PC-9 (cell line): ENCODE measurements at places on chromosomes 13 and 19. TPM values are rescaled to one million over a fixed set of nuclear protein-coding genes. Genes with fewer than 3 reads are reported as not detected.

CRLF1 gene
- 0.46 and 2.8 TPM in 2 replicates for total RNA-seq

GRCh38 chr13:99687723-99688397 lies 186.6 kb downstream of the TM9SF2 start:
- H3K36me3 ChIP-seq = no peaks in the 10 kb centered on the region
- H3K4me1 ChIP-seq = peaks cover 9% of the 10 kb centered on the region
- H3K27me3 ChIP-seq = no peaks in the 10 kb centered on the region
- no peak overlapping the region for H3K4me3 ChIP-seq

DNA sequence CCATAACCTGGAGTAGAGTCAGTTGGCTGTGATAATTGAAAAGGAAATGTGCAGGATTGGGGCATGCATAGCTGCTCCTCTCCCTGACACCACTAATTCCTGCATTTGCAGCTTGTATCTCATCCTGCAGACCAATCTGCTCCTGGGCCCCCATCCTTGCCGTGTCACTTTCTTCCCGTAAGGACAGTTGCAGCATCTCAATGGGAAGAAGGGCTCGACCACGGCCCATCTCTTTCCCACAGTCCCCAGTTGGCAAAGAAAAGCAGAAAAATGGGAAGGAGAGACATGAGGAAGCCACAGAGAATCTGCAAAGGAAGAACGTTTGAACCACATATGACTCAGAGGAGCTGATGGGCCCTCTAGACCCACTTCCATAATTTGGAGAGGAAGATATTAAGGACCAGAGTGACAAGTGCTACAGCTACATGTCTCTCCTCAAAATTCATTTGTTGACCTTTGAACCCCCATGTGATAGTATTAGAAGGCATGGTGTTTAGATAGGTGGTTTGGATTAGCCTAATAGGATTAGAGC lies 1.8 kb upstream of the SIGLEC12 start:
- H3K4me1 ChIP-seq = no peaks in the 10 kb centered on the region
- peaks cover 61% of the 10 kb centered on the region for H3K27me3 ChIP-seq
- no peak overlapping the region for H3K4me3 ChIP-seq
- no peak overlapping the region for H3K27ac ChIP-seq
- DNase-seq = no peak

GRCh38 chr19:51166846-51167490 lies 24.9 kb downstream of the SIGLEC7 start:
- H3K4me1 ChIP-seq = no peaks in the 10 kb centered on the region
- DNase-seq = no peak
- no peak overlapping the region for H3K27ac ChIP-seq
- no peaks in the 10 kb centered on the region for H3K36me3 ChIP-seq

KLC3 gene
- 20.6 and 30.7 TPM in 2 replicates for total RNA-seq

GRCh38 chr19:35039881-35040825 lies 1.4 kb upstream of the HPN start:
- no peaks in the 10 kb centered on the region for H3K27me3 ChIP-seq
- no peak overlapping the region; the same call in 1 of the 2 replicates for H3K4me3 ChIP-seq
- no peaks in the 10 kb centered on the region for H3K36me3 ChIP-seq
- no peak for DNase-seq
